ENCODE measurements at places on chromosomes 13 and 19. TPM values are rescaled to one million over a fixed set of nuclear protein-coding genes. Genes with fewer than 3 reads are reported as not detected.

The LDLR gene
- 23.3 TPM for total RNA-seq

The LIN7B gene
- total RNA-seq = 5.1 TPM

The FGF22 gene
- not detected for total RNA-seq

The PEAK3 gene
- total RNA-seq = 0.09 TPM
